ENCODE measurements at places on chromosomes 11 and 22. TPM values are rescaled to one million over a fixed set of nuclear protein-coding genes. Genes with fewer than 3 reads are reported as not detected.

The MMP1 gene
- total RNA-seq: not detected

The ELFN2 gene
- total RNA-seq: 0.09 TPM

The KLHL35 gene
- total RNA-seq: 0.44 TPM

The SAA4 gene
- not detected for total RNA-seq

The TRIM29 gene
- not detected for total RNA-seq

The AKIP1 gene
- total RNA-seq: 26.9 TPM

The MAFF gene
- total RNA-seq: 7.8 TPM

The GAS2 gene
- total RNA-seq: 2.7 TPM

The ILK gene
- 92.6 TPM for total RNA-seq

The TMEM151A gene
- not detected for total RNA-seq

The PANX2 gene
- total RNA-seq: 1.7 TPM

- no peak for DNase-seq
Measured at GRCh38 chr11:2927851-2928604, 1.2 kb downstream of the PHLDA2 start.

- DNase-seq: no peak
Measured at GRCh38 chr22:19520566-19521305, 3.5 kb downstream of the CLDN5 start.

DNA sequence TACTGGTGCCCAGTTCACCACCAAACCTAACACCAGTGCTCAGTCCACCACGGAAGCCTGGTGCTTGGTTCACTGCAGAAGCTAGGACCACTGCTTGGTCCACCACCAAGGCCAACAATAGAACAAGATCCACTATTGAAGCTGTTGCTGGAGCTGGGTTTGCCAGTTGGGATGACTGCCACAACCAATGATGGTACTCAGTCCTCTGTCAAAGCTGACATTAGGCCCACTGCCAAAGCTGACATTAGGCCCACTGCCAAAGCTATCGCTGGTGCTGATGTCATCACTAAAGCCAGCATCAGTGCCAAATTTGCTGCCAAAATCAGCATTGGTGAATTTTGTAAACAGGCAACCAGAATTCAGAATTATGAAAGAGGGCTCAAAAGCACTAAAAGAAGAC lies 1850.2 kb upstream of the RAG2 start:
- DNase-seq: no peak

DNA sequence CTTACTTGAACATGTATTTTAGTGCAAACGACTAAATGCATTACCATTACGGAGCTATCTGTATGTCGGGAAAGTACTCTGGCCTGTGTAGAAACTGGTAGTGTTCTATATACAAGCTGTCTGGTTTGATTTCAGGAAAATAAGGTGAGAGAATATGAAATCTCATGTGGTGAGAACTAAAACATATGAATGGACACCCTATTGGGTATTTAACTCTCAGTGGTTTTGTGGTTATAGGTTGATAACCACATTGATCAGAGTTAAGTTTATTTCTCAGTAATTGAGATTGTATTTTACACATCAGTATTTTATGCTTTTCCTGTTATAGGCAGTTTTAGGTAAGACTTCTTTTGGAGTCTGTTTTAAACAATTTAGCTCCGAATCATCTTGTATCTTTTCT lies 10.4 kb downstream of the ANO5 start:
- DNase-seq: no peak

- DNase-seq: no peak
Measured at GRCh38 chr22:26122920-26123468, 46.3 kb upstream of the SEZ6L start.

DNA sequence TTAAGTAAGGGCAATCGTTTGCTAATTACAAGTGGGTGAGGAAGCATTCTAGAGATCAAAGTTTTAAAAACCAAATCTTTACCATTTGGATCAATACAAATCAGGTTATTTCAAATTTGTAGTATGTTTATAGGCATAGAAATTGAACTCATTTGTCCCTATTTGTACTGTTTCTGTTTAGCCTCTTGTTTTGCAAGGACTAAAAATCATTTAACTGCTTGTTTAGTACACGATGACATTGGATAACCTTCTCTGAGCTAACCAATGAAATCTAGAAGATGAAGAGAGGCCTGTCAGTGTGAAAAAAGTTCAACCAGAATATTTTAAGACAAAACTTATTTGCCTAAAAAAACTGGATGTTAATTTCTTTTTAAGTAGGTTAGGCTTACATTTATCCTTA lies 40.0 kb downstream of the ZC3H12C start:
- DNase-seq: no peak

DNA sequence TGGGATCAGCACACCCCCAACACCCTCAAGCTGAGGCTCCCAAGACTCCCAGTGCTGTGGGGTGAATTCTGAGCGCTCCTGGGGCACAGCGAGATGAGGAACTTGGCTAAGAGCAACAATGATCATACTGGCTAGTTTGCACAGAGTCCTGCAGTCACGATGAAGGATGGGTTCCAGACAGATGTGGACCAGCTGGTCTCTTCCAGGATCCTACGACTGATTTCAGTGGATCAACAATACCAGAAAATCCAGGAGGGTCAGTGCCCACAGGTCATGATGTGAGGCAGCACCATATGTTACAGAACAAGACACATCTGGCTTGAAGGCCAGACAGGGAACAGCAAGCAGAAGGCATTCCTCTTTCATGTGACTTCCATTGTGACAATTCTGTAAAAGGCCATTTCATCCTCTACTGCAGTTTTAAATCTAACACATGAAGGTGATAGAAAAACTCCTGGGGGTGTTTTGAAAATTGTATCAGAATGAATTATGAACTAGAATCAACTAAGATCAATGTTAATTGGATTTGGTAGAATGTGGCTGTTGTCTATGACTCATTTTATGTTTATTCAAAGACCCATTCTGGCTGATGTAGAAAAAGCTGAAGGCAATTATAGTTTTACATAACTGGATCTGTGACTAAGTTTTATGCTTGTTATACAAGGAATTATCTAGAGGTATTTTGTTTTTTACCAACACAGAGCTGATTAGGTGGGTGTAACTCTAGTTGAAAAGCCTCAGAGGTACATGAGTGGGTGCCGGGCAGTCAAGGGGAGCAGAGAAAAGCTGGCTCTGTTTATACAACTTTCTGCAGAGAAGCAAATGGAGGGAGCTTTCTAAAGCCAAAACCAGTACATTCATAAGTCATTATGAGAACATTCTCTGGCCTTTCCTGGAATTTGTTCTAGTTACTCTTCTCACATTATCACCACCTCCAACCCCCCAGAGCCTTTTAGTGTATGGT lies 29.1 kb downstream of the OR52K1 start:
- DNase-seq: no peak

GRCh38 chr11:44346983-44347382 lies 37.0 kb upstream of the ALX4 start:
- no peak for DNase-seq

DNA sequence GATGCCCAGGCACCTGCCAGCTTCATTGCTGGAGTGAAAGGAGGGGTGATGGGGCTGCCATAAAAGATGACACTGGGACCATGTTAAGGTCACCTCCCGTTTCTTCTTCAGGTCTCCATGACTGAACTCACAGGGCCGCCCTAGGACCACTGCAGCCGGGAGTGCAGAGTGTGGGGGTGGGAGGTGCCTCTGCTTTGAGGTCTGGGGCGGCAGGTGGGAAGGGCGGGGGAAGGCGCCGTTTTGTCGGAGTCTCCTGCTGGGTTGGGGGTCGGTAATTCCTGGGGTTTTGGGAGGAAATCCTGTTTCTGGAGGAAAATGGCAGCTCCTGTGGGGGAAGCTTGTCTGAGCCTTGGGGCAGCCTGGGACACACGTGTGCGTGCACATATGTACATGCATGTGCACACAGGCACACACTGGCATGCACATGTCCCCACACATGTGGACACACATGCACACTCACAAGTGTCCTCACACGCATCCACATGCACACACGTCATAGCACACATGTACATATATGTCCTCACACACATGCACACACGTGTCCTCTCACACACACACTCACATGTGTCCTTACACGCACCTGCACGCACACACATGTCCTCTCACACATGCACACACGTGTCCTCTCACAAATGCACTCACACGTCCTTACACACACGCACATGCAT lies 990.9 kb downstream of the BRD1 start:
- no peak for DNase-seq

- no peak for DNase-seq
Measured at GRCh38 chr11:119055901-119056300, 1.1 kb downstream of the HYOU1 start.

- DNase-seq: no peak
Measured at GRCh38 chr11:95358511-95359340, 127.7 kb upstream of the SESN3 start.

DNA sequence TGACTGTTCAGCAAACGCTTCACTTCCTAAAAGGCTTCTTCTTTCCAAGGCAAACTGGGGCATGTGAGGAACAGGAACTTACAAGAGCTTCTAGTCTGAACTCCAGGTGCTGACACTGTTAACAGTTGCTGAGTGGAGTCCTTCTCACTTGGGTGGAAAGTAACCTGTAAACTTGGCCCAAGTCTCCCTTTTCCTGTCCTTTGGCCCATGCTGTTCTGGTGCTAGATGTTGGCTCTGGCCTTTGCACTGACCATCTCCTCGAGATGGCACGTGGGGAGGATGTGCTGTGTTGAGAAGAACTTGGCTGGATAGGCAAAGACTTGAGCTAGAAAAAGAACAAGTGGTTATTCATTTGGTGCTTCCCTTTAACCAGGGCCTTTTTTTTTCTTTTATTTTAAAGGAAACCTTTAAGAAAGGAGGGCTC lies 53.6 kb downstream of the PTPRJ start:
- no peak for DNase-seq

- no peak for DNase-seq
Measured at GRCh38 chr11:120167659-120168058, 29.7 kb upstream of the TRIM29 start.

DNA sequence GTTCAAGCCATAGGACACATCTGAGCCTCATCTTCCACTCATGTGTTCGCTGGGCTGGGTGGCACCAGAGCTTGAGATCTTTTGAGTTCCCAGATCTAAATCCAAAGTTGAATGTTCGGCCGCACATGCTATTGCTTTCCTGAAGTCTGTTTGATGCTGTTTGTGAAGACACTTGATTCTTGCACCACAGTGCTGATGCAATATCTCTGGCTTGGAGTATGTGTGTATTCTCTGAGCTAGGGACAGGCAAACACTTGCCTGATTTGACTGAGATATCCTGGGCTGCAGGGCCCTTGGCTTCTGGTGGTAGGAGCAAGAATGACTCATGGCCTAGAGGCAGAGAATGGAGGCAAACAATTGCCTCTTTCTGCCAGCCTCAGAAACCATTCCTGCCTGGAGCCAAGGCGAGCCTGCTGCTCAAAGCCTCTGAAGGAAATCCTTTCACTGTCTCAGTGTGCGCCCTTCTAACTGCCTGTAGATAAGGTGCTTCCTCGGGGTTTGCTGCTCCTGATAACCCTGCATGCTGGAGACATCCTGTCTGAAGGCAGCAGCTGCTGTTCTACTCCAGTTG lies 73.0 kb downstream of the CYB5R2 start:
- no peak for DNase-seq

- no peak for DNase-seq
Measured at GRCh38 chr11:44899959-44900358, 50.7 kb downstream of the TP53I11 start.

GRCh38 chr11:77967753-77968152 lies 26.7 kb downstream of the INTS4 start:
- DNase-seq: no peak

- DNase-seq: no peak
Measured at GRCh38 chr11:48028914-48029680, 48.7 kb downstream of the PTPRJ start.

DNA sequence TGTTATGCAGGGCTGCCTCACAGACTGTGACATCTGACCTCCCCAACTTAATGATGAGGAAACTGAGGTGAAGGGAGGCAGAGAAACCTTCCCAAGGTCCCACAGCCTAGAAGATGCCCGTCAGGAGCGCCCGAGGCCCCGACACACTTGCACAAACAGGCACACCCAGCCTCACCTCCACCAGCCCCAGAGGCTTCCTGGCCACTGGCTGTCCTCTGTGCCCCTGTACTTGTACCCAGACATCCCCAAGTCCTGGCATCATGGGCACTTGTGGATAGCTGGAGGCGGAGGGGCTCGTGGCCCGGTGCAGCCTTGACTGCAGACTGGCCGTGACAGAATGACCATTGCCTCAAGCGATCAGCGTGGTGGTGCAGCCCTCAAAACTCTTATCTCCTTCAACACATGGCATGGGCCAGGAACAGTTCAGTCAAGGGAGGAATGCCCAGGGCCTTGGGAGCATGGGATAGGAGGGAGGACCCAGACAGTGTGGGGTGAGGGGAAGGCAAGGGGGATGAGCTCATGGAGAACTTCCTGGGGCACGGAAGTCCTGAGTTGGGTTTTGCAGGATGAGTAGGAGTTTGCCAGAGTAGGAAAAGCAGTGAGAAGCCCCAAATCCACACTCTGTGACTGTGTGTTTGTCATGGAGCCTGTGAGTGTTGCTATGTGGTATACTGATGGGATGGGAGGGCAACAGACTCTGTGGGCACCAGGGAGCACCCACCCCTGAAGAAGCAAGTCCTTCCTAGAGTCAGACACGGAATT lies 25.8 kb upstream of the PPARA start:
- DNase-seq: no peak

DNA sequence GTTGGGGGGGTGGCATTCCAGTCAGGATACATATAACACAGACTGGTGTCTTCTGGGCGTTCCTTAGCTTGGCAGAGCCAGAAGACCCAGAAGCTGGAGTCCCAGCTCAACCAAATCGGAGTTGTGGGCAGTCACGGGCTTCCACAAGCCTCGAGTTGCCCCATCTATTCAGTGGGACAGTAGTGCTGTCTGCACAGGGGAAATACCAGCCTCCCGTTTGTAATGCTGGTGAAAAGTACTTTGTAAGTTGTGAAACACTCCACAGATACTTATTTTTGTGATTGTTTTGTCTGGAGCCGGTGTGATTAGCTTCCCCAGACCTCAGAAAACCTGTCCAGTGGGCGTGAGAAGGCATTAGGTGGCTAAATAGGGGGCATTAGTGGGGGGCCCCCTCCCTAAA lies 13.6 kb downstream of the DGKZ start:
- no peak for DNase-seq

- no peak for DNase-seq
Measured at GRCh38 chr11:110131386-110132123, 38.4 kb downstream of the ZC3H12C start.

DNA sequence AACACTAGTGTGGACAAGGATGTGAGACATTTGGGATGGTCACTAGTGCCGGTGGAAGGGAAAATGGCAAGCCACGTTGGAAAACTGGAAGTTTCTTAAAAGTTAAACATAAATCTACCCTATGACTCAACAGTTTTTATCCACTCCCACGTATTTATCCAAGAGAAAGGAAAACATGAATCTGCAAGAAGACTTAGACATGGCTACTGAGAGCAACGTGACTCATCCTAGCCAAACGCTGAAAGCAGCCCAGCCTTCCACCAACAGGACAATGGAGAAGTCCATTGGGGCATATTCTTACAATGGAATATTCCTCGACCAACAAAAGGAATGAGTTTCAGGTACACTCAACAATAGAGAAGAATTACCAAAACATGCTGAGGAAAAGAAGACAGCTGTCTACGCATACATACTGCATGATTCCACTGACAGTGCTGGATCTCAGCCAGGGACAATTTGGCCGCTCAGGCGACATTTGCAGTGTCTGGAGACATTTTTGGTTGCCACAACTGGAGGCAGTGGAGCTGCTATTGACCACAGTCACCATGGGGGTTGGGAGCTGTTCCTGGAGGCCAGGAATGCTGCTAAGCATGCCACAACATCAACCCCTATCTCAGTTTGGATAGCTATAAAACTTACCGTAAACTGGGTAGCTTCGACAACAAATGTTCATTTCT lies 21.2 kb downstream of the SYT13 start:
- DNase-seq: no peak

GRCh38 chr11:4543561-4543960 lies 1.4 kb upstream of the OR52M1 start:
- DNase-seq: no peak

GRCh38 chr11:70725739-70726138 lies 327.4 kb downstream of the CTTN start:
- DNase-seq: peak; percentile 15

Measured in CD8-positive, alpha-beta memory T cell (primary cell).